Osteoblast (primary cell): ENCODE measurements at places on chromosomes 4 and X. TPM values are rescaled to one million over a fixed set of nuclear protein-coding genes. Genes with fewer than 3 reads are reported as not detected.
A peak's percentile ranks its signal among the peaks of the same experiment; 100 is the strongest.

DNA sequence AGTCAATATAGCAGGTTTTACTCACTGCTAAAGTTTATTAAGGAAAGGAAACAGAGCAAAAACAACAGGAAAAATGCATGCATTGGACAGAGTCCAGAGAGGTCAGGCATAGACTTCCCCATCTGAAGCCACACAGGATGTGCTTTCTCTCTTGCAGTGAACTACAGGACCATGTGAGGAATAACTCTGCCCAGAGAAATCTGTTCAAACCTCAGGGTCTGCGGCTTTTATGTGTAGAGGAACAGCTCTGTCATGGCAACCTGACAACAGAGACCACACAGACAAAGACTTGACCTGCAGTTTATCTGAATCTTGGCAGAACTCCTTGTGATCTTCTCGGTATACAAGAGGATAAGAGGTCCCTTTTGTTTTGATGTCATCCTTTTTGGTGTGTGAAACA is 46.3 kb upstream of the LONRF3 start:
- no peaks in the 10 kb centered on the region for H3K4me1 ChIP-seq
- peak; percentile 58 for DNase-seq
- H3K36me3 ChIP-seq: no peaks in the 10 kb centered on the region
- no peaks in the 10 kb centered on the region for H3K27me3 ChIP-seq
- no peak overlapping the region for H3K4me3 ChIP-seq
- no peak overlapping the region for H3K27ac ChIP-seq

The NDNF gene
- 9.8 and 11.5 TPM in 2 replicates for total RNA-seq

The PCDH10 gene
- 3.8 and 5.1 TPM in 2 replicates for total RNA-seq

The PTTG2 gene
- total RNA-seq: not detected in 2 replicates

DNA sequence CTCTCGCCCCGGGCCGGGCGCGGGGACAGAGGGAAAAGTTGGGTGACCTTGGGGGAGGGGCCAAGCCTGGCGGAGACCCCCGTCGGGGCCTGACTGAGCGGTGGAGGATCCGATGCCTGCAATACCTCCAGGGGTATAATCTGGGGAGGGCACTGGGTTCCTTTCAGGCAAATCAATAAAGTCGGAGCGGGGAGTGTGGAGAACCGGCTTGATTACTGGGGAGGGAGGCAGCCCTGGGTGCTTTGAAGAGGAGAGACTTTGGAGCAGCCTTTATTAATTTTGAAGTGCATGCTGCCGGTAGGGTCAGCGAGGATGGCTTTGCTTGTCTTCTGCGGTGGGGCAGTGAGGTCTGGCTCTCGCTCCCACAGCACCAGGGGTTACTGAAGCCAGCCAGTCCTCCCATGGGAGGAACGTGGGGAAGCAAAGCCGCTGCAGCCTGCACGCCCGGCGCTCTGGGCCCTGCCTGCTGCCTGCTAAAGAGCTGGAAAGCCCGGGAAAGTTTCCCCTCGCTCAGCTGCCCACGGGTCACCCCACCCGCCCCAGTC is 403 bp upstream of the LGI2 start:
- peaks cover 49% of the 10 kb centered on the region for H3K27me3 ChIP-seq
- H3K36me3 ChIP-seq: no peaks in the 10 kb centered on the region
- peak; percentile 93 for DNase-seq
- H3K4me1 ChIP-seq: peaks cover 3% of the 10 kb centered on the region
- H3K4me3 ChIP-seq: peak overlapping the region; percentile 56
- H3K27ac ChIP-seq: no peak overlapping the region

DNA sequence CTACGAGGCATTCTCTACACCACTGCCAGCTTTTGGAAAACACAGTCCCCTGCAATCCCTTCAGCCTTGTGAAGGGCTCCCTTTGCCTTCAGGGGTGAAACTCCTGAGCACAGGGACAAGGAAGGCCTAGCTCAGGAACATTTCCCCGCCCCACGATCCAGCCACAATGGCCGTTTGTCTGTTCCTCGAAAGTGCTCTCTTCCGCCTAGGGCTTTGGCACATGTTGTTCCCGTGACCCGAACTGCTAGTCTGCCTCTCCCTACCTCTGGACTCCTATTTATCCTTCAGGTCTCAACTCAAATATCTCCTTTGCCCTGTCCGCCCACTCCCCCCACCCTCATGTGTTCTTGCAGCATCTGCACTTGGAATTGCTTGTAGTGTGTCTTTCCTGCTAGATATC is 12.1 kb downstream of the FGD1 start:
- no peaks in the 10 kb centered on the region for H3K27me3 ChIP-seq
- no peaks in the 10 kb centered on the region for H3K36me3 ChIP-seq
- no peak overlapping the region for H3K27ac ChIP-seq
- DNase-seq: no peak

The CHRNA9 gene
- total RNA-seq: 0.36 and 0.59 TPM in 2 replicates

GRCh38 chr4:156251373-156252065 is 297.9 kb upstream of the CTSO start:
- H3K4me1 ChIP-seq: peaks cover 11% of the 10 kb centered on the region
- DNase-seq: no peak
- H3K27me3 ChIP-seq: no peaks in the 10 kb centered on the region
- H3K4me3 ChIP-seq: no peak overlapping the region

- H3K27ac ChIP-seq: no peak overlapping the region
- H3K4me1 ChIP-seq: no peaks in the 10 kb centered on the region
- H3K27me3 ChIP-seq: no peaks in the 10 kb centered on the region
- H3K36me3 ChIP-seq: no peaks in the 10 kb centered on the region
- no peak overlapping the region for H3K4me3 ChIP-seq
Observed at GRCh38 chrX:111407948-111408347, 4.0 kb downstream of the DCX start.

The XAGE5 gene
- not detected in 2 replicates for total RNA-seq

DNA sequence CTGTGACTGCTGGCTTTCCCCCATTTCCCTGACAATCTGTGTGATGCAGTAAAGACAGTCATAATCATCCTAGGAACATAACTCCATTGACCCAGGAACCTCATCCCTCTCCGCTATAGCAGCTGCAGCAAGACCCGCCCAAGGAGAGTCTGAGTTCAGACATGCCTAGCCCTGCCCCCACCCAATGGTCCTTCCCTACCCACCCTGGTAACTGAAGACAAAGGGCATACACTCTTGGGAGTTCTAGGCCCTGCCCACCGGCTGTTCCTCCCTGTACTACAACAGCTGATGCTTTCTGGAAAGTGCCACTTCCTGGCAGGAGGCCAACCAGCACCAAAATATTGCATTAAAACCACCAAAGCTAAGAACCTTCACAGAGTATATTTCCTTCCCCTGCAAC is 1035.6 kb downstream of the C4orf33 start:
- no peaks in the 10 kb centered on the region for H3K27me3 ChIP-seq
- H3K4me1 ChIP-seq: no peaks in the 10 kb centered on the region
- H3K4me3 ChIP-seq: no peak overlapping the region

The COL4A6 gene
- not detected in 2 replicates for total RNA-seq

DNA sequence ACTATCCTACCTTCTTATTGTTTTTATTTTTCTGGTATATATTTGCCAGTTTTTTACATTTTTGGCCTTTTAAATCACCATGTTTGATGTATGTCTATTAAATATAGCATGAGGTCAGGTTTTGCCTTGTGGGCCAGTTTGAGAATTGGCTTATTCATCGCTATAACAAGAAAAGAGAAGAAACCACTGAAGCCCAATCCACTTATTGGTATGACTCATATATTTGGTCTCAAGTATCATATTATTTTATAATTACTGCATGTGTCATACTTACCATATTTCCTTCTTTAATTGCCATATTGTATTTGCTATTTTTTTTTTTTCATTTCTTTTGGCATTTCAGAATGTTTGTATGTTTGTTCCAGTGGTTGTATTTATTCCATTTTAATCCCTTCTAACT is 99.3 kb downstream of the IRF2 start:
- no peak overlapping the region for H3K4me3 ChIP-seq
- H3K27ac ChIP-seq: peak overlapping the region; percentile 45
- no peaks in the 10 kb centered on the region for H3K27me3 ChIP-seq
- H3K36me3 ChIP-seq: no peaks in the 10 kb centered on the region
- no peak for DNase-seq
- H3K4me1 ChIP-seq: peaks cover 23% of the 10 kb centered on the region

The ZCCHC12 gene
- not detected in 2 replicates for total RNA-seq

GRCh38 chrX:50114113-50114512 is 86.7 kb downstream of the AKAP4 start:
- H3K36me3 ChIP-seq: no peaks in the 10 kb centered on the region
- H3K4me1 ChIP-seq: no peaks in the 10 kb centered on the region
- no peak for DNase-seq
- H3K27me3 ChIP-seq: no peaks in the 10 kb centered on the region

- H3K27me3 ChIP-seq: peaks cover 6% of the 10 kb centered on the region
- H3K36me3 ChIP-seq: no peaks in the 10 kb centered on the region
- no peak overlapping the region for H3K27ac ChIP-seq
Observed at GRCh38 chr4:6221301-6221850, 21.0 kb upstream of the JAKMIP1 start.

DNA sequence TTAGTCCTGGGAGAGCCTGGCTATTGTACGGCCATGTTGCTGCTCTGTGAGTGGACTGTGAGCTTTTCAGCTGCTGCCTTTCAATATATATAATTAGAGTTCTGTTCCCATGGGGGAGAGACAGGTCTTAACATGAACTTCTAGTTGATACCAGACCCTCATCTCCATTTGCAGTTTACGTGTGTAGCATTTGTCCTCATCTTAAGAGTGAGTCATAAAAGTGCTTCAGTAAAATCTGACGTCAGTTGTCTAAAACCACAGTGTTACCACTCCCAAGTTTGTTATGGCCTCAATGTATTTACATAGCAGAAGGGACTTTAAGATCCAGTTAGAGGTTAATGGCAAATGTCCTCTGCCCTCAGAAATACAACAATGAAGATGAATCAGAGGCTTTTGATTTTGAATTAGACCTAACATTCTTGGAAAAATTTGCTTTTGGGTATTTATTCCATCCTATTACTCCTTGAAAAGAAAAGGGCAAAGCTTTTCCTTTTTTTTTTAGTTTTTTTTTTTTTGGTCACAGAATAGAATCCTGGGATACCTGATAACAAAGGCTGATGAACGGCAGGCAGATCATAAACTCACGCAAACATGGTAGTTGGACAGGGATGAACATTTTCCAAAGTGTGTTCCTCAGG is 38.6 kb downstream of the PHOX2B start:
- H3K4me1 ChIP-seq: no peaks in the 10 kb centered on the region
- no peak overlapping the region for H3K4me3 ChIP-seq
- no peaks in the 10 kb centered on the region for H3K27me3 ChIP-seq
- no peak overlapping the region for H3K27ac ChIP-seq
- peak; percentile 29 for DNase-seq

GRCh38 chr4:152535360-152535902 is 461 bp downstream of the FBXW7 start:
- peak; percentile 56 for DNase-seq
- H3K4me3 ChIP-seq: peak overlapping the region; percentile 99
- no peaks in the 10 kb centered on the region for H3K36me3 ChIP-seq
- H3K27me3 ChIP-seq: no peaks in the 10 kb centered on the region

DNA sequence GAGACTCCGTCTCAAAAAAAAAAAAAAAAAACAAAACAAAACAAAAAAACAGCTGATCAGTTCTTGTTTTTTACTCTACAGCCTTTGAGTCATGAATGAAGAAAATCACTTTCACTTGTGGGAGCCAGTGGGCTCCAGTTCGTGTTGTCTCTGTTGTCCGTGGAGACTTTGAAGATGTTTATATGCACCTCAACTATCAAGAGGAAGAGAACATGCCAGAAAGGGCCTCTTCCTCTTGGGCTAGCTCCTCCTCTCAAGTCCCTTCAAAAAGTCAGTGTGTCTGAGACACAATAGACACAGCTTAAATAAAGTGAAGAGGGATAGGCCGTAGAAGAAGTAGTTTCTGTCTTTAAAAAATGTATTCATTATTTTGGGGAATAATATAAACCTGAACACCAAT is 182.7 kb downstream of the KDR start:
- no peak for DNase-seq
- H3K36me3 ChIP-seq: no peaks in the 10 kb centered on the region
- no peaks in the 10 kb centered on the region for H3K4me1 ChIP-seq
- no peak overlapping the region for H3K4me3 ChIP-seq
- H3K27ac ChIP-seq: no peak overlapping the region

The FDCSP gene
- not detected in 2 replicates for total RNA-seq

GRCh38 chrX:46140272-46140671 is 404.9 kb downstream of the ZNF674 start:
- no peaks in the 10 kb centered on the region for H3K4me1 ChIP-seq
- no peaks in the 10 kb centered on the region for H3K36me3 ChIP-seq
- no peak overlapping the region for H3K4me3 ChIP-seq
- no peak for DNase-seq
- H3K27me3 ChIP-seq: peaks cover 10% of the 10 kb centered on the region
- no peak overlapping the region for H3K27ac ChIP-seq

DNA sequence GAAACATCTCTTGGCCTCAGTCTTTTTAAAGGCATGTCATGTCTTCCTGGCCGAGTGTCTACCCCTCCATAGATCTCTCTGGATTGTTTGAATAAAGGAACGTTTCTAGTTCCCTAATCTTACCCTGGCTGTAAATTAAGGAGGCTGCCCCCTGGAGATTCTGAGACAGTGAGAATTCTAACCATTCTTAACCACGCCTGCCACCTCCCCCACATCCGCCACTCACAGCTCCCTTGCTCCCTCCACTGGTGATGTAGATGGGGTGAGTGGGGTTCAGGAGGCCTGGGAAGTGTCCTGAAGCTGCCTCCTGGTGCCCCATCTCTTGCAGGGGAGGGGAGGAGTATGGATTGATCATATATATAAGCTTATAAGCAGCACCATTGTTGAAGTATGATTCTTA is 48.0 kb upstream of the TRIM2 start:
- peaks cover 83% of the 10 kb centered on the region for H3K27me3 ChIP-seq
- no peaks in the 10 kb centered on the region for H3K36me3 ChIP-seq
- H3K4me1 ChIP-seq: peaks cover 25% of the 10 kb centered on the region
- H3K27ac ChIP-seq: no peak overlapping the region
- no peak overlapping the region for H3K4me3 ChIP-seq

The ATP2B3 gene
- total RNA-seq: under 0.01 TPM in 1 of 2 replicates, not detected in the other

DNA sequence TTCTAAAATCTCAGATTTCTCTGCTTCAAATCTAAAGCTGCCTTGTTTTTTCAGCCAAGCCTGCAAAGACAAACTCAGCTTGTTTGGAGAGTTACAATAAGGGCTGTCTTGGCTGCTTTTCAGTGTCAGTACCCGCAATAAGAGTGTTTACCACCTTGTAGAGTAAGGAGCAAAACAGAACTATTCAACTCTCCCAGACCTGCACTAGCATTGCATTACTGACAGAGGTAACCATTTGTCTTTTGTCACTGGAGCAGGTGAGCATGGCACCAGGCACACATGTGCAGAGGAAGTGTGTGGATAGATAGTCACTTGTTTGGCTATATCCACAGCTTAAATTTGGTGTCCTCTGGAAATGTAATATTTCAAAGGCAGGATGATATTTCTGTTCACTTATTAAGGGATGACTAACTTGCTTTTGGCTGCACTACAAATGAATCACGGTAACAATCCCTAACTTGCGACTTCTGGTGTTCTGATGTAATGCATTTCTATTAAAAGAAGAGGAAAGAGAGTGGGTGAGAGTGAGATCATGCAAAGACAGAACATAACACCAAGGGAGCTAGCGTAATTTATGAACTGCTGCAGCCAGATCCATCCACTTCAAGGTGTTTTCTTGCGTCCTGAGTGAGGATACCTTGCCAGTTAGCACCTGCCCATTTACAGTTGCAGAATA is 38.6 kb downstream of the PTCHD1 start:
- peaks cover 3% of the 10 kb centered on the region for H3K4me1 ChIP-seq
- H3K36me3 ChIP-seq: no peaks in the 10 kb centered on the region
- peaks cover 4% of the 10 kb centered on the region for H3K27me3 ChIP-seq
- DNase-seq: peak; percentile 79
- H3K27ac ChIP-seq: no peak overlapping the region

The TCEAL8 gene
- 130 and 136 TPM in 2 replicates for total RNA-seq

GRCh38 chrX:96372313-96373046 is 312.2 kb upstream of the DIAPH2 start:
- H3K27me3 ChIP-seq: no peaks in the 10 kb centered on the region
- no peak overlapping the region for H3K27ac ChIP-seq
- DNase-seq: peak; percentile 42

The PRKG2 gene
- 0.72 and 0.88 TPM in 2 replicates for total RNA-seq
